ENCODE measurements at places on chromosomes 7 and 10. TPM values are rescaled to one million over a fixed set of nuclear protein-coding genes. Genes with fewer than 3 reads are reported as not detected.

DNA sequence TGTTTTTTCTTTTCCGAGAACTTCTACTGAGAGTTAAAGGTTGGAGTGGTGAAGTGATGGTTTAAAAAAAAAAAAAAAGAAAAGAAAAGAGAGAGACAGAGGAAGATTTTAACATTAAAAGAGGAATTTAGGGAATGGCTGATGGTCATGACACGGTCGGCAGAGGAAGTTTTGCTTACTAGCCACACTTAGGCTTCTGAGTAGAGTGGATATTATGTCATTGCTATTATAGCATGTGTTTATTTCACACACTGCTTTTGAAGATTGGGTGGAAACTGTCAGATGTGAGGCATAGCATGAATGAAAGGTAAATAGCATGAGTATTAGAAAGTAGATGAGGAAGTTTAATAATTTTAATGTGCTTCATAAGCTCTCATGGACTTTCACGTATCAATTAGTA is 2.5 kb downstream of the KAT6B start:
- no peaks in the 10 kb centered on the region for H3K27me3 ChIP-seq
- H3K36me3 ChIP-seq = peaks cover 10% of the 10 kb centered on the region
- peaks cover 59% of the 10 kb centered on the region for H3K4me1 ChIP-seq
- no peak for DNase-seq

Gene OR9A2
- total RNA-seq = not detected

DNA sequence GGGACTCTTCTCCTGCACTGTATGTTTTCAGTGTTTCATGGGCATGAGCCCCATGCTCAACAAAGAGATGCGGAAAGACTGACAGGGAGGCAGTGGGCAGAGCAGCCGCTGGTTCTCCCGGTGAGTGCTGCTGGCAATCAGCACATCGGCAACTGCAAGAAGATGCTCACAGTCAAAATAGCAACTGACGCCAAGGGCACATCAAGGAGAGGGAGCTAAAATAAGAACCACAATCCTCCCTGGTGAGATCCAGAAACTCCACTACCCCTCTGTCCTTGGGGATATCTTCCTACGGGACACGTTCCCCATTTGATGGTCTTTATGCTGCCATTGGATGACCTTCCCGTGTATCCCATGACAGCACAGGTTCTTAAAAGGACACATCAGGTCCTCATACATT is 28.9 kb upstream of the SVIL start:
- peaks cover 23% of the 10 kb centered on the region for H3K4me1 ChIP-seq
- H3K36me3 ChIP-seq = peaks cover 8% of the 10 kb centered on the region
- peaks cover 4% of the 10 kb centered on the region for H3K27me3 ChIP-seq
- DNase-seq = no peak

DNA sequence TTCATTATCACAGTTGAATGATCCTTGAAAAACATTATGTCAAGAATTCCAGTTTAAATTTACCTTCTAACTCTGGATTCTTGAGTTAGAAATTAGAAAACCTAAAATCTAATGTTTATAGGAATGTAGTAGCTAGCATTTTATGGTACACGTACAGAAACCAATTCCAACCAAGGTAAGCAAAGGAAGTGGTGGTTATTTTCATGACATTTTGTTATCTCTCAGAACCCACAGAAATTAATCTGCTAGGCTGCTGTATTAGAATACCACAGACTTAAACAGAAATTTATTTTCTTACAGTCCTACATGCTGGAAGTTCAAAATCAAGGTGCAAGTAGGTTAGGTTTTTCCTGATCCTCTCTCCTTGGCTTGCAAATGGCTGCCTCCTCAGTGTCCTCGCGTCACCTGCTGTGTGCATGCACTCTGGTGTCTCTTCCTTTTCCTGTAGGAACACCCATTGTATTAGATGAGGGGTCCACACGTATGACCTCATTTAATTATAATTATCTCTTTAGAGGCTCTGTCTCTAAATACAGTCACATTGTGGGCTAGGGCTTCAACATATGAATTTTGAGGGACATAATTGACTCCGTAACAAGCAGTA is 8.5 kb upstream of the CSTF2T start:
- peaks cover 6% of the 10 kb centered on the region for H3K36me3 ChIP-seq
- no peak for DNase-seq
- no peak overlapping the region for H3K4me3 ChIP-seq

DNA sequence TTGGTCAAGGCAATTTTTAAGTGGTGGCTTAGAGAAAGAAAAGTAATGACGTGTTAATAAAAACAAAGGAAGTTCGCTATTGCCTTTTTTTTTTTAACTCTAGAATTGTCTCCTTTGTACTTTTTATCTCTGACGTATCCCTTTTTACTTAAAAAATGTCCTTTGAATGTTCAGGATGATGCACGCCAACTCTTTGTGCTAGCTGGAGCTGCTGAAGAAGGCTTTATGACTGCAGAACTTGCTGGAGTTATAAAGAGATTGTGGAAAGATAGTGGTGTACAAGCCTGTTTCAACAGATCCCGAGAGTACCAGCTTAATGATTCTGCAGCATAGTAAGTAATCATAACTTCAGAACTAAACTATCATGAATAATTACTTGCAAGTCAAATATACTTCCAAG is 64.4 kb downstream of the GNAI1 start:
- no peak overlapping the region for H3K4me3 ChIP-seq
- no peak for DNase-seq
- peaks cover 2% of the 10 kb centered on the region for H3K27me3 ChIP-seq
- H3K27ac ChIP-seq = no peak overlapping the region

GRCh38 chr7:151663382-151664100 is 143.8 kb upstream of the RHEB start:
- peaks cover 11% of the 10 kb centered on the region for H3K36me3 ChIP-seq
- no peak for DNase-seq
- H3K4me1 ChIP-seq = no peaks in the 10 kb centered on the region
- H3K27me3 ChIP-seq = no peaks in the 10 kb centered on the region

Gene CDHR3
- 0.93 TPM for total RNA-seq

Gene AUTS2
- total RNA-seq = 3.0 TPM

Gene APBB1IP
- 53.3 TPM for total RNA-seq

GRCh38 chr10:72353028-72353964 is 1.4 kb downstream of the DNAJB12 start:
- H3K4me1 ChIP-seq = peaks cover 35% of the 10 kb centered on the region
- H3K4me3 ChIP-seq = peak overlapping the region; percentile 82
- H3K27ac ChIP-seq = peak overlapping the region; percentile 98
- no peak for DNase-seq
